Mesenteric fat pad (tissue), 1 donor: ENCODE measurements at places on chromosomes 6 and 20.
A peak's percentile ranks its signal among the peaks of the same experiment; 100 is the strongest.

- no peak for DNase-seq
These were observed 109.0 kb downstream of the PRKN start for GRCh38 chr6:162618448-162619002.

- no peak for DNase-seq
These were observed 56.4 kb downstream of the AIG1 start for GRCh38 chr6:143117108-143117507.

- no peak for DNase-seq
These were observed 1223.1 kb upstream of the GJE1 start for GRCh38 chr6:140909625-140910024.

DNA sequence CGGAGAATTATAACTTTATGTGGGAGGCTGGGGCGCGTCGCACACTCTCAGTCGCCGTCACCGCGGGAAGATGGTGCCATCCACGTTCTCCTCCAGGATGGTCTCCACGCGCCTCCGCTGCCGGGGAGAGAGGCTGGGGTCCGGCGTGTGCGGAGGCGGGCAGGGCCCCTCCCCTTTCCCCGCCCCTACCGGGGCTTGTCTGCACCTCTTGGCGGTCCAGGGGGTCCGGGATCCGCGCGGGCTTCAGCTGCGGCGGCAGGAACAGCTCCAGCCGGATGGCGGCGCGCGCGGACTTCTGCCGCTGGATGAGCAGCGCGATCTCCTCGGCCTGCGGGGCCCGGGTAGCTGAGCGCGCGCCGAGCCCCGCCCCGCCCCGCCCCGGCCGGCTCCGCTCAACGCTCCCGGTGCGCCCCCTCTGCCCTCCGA lies 807 bp downstream of the LKAAEAR1 start:
- DNase-seq = no peak

- DNase-seq = no peak
These were observed 7.7 kb upstream of the MRGBP start for GRCh38 chr20:62788607-62789006.

- no peak for DNase-seq
These were observed 20.3 kb upstream of the SYNDIG1 start for GRCh38 chr20:24449026-24449720.

GRCh38 chr6:136136274-136136673 lies 113.8 kb downstream of the MTFR2 start:
- no peak for DNase-seq

- no peak for DNase-seq
These were observed 622 bp downstream of the SS18L1 start for GRCh38 chr20:62143957-62144825.

GRCh38 chr20:61449916-61450315 lies 197.9 kb downstream of the CDH4 start:
- no peak for DNase-seq

- no peak for DNase-seq
These were observed 10.9 kb upstream of the CALHM6 start for GRCh38 chr6:116450185-116450710.

GRCh38 chr6:35694462-35694861 lies 5.7 kb upstream of the FKBP5 start:
- DNase-seq = no peak

DNA sequence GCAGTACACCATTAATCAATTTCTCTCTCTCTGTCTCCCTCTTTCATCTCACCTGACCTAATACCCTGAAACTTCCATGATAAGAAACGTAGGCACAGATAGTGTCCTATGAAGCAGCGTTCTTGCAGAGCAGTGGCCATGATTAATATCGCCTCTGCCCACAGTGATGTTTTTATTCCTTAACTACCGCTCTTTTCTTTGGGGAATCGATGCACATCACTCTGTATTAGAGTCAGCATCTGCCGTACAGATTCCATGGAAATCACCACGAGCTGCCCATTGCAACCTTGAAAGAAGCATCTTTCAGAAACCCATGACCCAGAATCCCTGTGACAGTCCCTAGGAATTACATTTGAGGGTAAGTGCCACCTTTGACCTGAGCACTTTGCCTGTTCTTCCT lies 152.0 kb upstream of the ECI2 start:
- DNase-seq = no peak

- DNase-seq = no peak
These were observed 75.5 kb downstream of the DOK5 start for GRCh38 chr20:54550776-54551396.

GRCh38 chr6:18388271-18388670 lies 1.1 kb downstream of the RNF144B start:
- no peak for DNase-seq

DNA sequence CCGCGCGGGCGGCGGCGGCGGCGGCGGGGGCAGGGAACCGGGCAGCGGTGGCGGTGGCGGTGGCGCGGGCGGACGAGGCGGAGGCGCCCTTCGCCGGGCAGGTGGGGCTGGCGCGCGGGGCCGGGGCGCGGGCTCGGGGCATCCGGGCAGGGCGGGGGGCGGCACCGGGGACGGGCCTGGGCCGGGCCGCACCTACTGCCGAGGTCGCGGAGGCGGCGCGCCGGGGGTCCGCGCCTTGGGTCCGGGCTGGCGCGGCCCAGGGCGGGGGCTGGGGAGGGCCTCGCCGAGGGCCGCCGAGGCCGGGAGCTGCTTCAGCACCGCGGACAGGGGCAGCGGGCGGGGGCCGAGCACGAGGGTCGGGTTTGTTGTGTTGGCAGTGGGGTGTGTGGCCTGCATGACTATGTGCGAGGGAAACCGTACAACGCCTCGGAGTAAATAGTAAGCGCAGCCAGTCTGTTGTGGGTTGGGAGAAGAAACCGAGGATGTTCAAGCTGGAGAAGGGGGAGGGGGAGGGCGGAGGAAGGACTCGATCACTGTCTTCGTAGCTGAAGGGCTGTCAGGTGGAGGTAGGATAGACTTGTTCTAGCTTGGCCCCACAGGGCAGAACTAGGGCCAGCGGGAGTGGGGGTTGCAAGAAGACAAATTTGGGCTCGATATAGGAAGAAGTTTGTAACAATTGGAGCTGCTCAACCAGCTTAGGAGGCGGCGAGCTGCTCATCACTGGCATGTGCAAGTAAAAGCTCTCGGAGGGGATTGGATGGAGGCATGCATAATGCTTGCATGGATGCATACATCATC lies 593 bp downstream of the MMP24 start:
- no peak for DNase-seq

GRCh38 chr20:17490501-17490900 lies 40.7 kb downstream of the BFSP1 start:
- peak; percentile 65 for DNase-seq

GRCh38 chr6:41535766-41536165 lies 10.4 kb upstream of the FOXP4 start:
- no peak for DNase-seq

- DNase-seq = no peak
These were observed 69.4 kb downstream of the BACH2 start for GRCh38 chr6:90227213-90227612.

GRCh38 chr6:164183556-164184123 lies 769.1 kb downstream of the QKI start:
- no peak for DNase-seq

- DNase-seq = no peak
These were observed 35.0 kb downstream of the FAM50B start for GRCh38 chr6:3884007-3884745.

- DNase-seq = no peak
These were observed 156.2 kb upstream of the PLCB4 start for GRCh38 chr20:8912731-8913130.

GRCh38 chr20:48287021-48287494 lies 501.8 kb upstream of the SULF2 start:
- DNase-seq = no peak

DNA sequence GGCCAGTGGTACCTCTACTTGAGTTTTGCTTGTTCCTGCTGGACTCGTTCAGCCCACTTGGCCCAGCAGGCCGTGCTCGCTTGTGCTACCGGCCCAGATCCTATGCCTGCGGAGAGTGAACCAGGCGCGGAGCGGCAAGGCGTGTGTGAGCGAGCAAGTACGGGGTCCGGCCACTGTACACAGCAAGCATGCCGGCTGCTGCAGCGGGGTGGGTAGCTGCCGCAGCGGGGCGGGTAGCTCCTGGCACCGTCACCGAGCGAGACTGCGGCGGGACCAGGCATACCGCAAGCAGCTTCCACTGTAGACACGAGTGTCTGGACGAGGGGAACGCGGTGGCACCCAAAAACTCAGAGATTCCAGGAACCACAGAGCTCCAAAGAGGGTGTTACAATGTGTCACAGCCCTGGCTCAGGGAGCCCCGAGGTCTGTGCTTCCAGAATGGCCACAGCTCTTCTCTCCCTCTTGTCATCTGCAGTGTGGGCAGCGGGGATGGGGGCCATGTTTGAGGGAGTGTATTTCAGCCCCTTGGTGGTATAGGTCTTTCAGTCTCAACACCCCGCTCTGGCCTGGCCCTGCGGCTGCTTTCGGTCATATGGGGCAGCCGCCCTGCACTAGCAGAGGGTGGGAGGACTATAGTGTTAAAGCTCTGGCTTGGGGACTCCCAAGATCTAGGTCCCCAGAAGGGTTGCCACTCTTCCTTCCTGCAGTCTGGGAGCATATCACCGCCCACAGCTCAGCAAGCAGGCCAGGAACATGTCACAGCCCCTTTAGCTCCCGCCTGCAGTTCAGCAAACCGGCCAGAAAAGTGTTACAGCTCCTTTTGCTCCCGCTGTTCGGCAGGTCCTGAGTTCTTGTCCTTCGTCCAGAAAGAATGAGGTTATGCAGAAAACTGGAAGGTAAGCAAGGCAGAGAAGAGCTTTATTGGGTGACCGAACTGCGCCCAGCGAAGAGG lies 6.1 kb upstream of the RWDD1 start:
- DNase-seq = no peak

DNA sequence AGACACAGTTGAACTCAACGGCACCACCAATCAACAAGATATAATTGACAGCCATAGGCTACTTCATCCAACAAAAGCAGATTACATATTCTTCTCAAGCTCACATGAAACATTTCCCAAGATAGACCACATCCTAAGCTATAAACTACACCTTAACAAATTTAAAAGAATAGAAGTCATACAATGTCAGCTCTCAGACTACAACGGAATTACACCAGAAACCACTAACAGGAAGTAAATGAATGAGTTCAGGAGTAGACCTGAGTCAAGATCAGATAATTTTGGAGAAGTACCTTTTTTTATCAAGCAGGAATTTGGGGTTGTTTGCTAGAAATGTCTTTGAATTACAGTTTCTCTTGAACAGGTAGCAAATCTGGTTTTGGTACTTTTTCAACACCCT lies 237.8 kb downstream of the TBX18 start:
- no peak for DNase-seq

DNA sequence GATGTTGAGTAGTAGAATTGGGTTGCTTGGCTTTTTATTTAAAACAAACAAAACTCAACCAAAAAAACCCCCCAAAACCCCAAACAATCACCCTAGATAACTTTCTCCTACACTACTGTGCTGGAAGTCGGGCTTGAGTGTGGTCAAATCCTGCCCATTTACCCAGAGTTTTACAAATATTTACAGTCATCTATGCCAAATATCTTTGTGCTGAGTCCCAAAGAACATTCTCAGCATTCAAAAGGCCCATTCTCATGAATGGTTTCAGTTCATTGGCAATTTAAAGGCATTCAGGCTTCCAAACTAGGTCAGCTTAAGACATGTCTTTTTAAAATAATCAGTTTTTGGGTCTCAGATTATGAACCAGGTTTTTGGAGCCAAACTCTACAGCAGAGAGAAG lies 1.8 kb downstream of the RNF144B start:
- no peak for DNase-seq

- DNase-seq = no peak
These were observed 28.1 kb downstream of the ADGRF5 start for GRCh38 chr6:46893648-46894047.

- DNase-seq = no peak
These were observed 222.8 kb upstream of the CITED2 start for GRCh38 chr6:139597087-139597763.

DNA sequence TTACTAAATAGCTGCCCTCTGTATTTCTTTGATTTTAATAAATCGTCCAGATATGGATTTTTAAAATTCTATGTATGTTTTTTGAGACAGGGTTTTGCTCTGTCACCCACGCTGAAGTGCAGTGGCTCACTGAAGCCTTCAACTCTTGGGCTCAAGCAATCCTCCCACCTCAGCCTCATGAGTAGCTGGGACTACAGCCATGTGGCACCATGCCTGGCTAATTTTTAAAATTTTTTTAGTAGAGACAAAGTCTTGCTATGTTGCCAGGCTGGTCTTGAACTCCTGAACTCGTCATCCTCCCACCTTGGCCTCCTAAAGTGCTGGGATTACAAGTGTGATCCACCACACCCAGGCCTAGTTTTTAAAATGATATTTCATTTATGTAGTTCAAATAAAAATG lies 47.4 kb upstream of the DDR1 start:
- DNase-seq = no peak

GRCh38 chr6:31879143-31879542 lies 346 bp upstream of the SLC44A4 start:
- no peak for DNase-seq

- DNase-seq = no peak
These were observed 136.0 kb downstream of the MMUT start for GRCh38 chr6:49327005-49327404.

GRCh38 chr6:108363889-108364313 lies 69.0 kb downstream of the AFG1L start:
- no peak for DNase-seq

DNA sequence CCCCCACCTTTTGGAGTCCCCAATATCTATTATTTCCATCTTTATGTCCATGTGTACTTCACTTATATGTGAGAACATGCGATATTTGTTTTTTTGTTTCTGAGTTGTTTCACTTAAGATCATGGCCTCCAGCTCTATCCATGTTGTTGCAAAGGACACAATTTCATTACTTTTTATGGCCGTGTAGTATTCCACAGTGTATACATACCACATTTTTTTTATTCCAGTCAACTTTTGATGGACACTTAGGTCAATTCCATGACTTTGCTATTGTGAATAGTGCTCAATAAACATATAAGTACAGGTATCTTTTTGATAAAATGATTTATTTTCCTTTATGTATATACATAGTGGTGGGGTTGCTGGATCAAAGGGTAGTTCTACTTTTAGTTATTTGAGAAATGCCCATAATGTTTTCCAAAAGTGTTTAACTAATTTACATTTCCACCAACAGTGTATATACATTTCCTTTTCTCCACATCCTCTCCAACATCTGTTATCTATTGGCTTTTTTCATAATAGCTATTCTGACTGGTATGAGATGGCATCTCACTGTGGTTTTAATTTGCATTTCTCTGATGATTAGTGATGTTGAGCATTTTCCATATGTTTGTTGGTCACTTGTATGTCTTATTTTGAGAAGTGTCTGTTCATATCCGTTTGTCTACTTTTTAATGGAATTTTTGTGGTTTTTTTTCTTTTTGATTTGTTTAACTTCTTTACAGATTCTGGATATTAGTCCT lies 34.0 kb upstream of the COL10A1 start:
- DNase-seq = no peak

DNA sequence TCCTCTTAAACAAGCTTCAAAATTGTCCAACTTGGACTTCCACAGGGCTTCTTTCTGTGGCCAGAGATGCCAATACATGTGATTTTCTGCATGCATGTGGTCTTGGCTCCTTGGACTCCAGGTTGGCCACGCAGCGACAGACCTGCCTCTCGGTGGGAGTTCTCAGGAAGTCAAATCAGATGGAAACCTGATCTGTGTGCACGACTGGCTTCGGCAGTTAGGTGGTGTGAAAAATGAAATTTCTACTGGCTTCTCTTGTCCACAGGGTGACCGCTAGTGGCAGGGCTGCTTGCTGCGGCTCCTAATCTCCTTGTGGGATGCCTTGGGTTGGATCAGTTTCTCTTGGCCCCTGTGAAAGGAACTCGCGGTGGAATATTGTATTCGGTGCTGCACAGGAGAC lies 57.3 kb downstream of the PHACTR3 start:
- no peak for DNase-seq

- no peak for DNase-seq
These were observed 391.8 kb upstream of the SOX4 start for GRCh38 chr6:21201637-21202350.

- DNase-seq = no peak
These were observed 271.2 kb downstream of the PRL start for GRCh38 chr6:22025468-22026163.
